HS-27A (cell line): ENCODE measurements at places on chromosomes 1 and 21.

DNA sequence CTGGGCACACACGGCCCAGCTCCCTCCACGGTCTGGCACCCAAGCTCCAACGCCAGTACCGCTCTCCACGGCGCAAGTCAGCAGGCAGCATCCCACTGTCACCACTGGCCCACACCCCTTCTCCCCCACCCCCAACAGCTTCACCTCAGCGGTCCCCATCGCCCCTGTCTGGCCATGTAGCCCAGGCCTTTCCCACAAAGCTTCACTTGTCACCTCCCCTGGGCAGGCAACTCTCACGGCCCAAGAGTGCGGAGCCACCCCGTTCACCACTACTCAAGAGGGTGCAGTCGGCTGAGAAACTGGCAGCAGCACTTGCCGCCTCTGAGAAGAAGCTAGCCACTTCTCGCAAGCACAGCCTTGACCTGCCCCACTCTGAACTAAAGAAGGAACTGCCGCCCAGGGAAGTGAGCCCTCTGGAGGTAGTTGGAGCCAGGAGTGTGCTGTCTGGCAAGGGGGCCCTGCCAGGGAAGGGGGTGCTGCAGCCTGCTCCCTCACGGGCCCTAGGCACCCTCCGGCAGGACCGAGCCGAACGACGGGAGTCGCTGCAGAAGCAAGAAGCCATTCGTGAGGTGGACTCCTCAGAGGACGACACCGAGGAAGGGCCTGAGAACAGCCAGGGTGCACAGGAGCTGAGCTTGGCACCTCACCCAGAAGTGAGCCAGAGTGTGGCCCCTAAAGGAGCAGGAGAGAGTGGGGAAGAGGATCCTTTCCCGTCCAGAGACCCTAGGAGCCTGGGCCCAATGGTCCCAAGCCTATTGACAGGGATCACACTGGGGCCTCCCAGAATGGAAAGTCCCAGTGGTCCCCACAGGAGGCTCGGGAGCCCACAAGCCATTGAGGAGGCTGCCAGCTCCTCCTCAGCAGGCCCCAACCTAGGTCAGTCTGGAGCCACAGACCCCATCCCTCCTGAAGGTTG lies 97.6 kb downstream of the PIK3R3 start:
- DNase-seq = no peak

DNA sequence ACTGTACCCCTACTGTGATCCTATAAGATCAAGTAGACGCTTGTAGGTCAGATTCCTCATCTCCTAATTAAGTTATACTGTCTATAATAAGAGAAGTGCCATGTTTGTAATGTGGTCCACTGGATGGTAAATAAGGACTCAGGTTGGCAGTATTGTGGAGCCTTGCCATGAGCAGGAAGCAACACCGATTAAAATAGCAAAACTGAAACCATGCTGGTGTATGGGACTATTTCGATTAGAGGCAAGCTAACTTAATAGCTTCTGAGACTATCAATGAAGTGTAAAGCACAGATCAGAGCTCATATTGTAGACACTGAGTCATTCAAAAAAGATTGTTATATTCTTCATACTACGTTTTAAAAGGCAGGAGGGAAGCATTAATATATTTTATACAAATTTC lies 348.8 kb downstream of the HHAT start:
- no peak for DNase-seq

GRCh38 chr1:165841582-165842017 lies 14.2 kb downstream of the UCK2 start:
- no peak for DNase-seq

- no peak for DNase-seq
These were observed 14.8 kb upstream of the CDCP2 start for GRCh38 chr1:54167422-54168139.

DNA sequence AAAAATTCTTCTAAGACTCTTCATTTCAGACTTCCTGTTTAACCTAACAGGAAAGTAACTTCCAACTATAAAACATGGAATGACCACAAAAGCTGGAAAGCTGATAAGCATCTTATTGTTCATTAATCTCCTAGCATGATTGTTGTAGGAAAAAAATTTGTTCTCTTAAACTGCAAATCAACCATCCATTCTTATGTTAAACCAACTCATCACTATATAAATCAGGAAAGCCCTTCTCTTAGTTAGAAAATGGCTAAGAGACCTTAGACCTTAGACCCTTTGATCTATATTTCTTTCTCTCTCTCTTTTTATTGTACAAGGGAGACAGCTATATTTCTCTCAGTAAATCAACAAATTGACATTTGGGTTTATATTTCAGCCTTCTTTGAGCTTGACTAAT lies 101.4 kb downstream of the UBE2U start:
- no peak for DNase-seq
